IMR-90 (cell line): ENCODE measurements at places on chromosomes 3 and 15.

DNA sequence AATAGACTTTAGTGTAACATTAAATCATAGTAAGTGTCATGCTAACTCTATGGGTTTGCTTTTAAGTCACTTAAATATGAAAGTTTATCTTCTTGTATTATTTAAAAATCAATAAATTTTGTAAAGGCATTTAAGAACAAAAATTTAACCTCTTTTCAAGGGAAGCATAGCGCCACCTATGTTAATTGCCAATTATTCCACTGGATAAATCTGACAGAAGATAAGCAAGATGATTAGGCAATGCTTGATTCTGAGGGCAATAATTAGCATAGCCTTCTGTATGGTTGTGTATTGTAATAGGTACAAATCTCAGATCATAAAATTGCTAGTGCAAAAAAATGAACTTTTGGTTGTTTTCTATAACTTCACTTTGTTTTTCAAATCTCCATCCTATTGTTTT lies 560.1 kb downstream of the GRM7 start:
- DNase-seq, result no peak

DNA sequence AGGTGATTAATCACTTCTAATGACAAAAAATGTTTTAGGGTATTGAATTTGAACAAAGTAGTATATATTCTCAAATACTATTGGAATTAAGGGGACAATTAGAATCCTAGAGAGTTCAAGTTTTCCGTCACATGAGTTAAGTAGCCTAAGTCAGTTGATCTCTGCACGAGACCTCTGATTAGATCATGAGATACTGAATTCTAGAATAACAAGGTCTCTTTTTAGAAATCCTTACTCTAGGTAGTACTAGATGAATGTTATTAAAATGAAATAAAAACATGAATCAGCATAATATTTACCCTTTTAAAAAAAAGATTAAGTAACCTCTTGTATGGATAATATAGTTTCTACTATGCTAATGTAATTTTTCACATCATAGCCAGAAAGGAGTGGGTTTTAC lies 43.4 kb downstream of the MYO5A start:
- DNase-seq, result no peak

DNA sequence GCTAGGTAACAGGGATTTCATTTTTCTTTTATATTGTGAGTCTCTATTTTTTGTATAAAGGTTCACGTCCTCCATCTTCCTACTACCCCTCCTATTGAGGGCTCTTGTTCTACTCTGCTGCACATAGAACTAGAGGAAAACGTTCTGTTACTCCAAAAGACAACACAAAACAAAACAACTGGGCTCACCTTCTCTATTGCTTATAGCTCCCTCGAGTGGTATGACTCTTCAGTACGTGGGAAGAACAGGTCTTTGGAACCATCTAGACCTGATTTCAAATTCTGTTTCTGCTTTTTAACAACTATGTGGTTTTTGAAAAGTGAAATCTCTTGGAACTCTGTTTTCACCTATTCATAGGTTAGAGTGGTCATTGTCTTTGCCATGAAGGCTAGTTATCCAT lies 515.3 kb downstream of the SOX2 start:
- no peak for DNase-seq

- no peak for DNase-seq
These were observed 13.3 kb upstream of the PPP1R2 start for GRCh38 chr3:195556390-195556789.
